Astrocyte of the hippocampus (primary cell): ENCODE measurements at places on chromosomes 7 and 10.

GRCh38 chr7:151237244-151238189 is 5.2 kb downstream of the CHPF2 start:
- no peak for DNase-seq

GRCh38 chr7:24500599-24500998 is 72.7 kb upstream of the PALS2 start:
- DNase-seq: no peak

- DNase-seq: no peak
These were observed 91.5 kb upstream of the KCND2 start for GRCh38 chr7:120181499-120181898.

GRCh38 chr7:21281193-21281592 is 146.7 kb upstream of the SP4 start:
- no peak for DNase-seq

DNA sequence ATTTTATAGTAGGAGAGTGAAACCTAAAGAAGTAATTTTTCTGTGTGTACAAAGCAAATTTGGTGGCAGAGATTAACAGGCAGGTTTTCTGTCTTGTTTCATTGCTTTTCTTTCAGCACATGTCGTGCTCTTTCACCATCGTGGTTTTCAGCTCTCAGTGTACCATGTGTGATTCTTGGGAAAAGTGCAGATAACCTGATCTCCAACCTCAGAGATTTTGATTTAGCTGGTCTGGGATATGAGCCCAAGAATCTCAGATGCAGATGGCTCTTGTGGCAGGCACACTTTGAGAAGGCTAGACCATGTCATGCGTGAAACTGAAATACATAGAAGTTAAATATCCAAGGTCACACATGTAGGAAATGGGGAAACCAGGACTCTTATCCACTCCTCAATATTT is 317.4 kb downstream of the EXOC4 start:
- no peak for DNase-seq

- DNase-seq: no peak
These were observed 16.5 kb downstream of the NPS start for GRCh38 chr10:127565583-127565982.

- no peak for DNase-seq
These were observed 80.1 kb downstream of the GRID1 start for GRCh38 chr10:86286236-86287109.

- peak; percentile 77 for DNase-seq
These were observed 29.3 kb upstream of the SH3PXD2A start for GRCh38 chr10:103884681-103885139.

DNA sequence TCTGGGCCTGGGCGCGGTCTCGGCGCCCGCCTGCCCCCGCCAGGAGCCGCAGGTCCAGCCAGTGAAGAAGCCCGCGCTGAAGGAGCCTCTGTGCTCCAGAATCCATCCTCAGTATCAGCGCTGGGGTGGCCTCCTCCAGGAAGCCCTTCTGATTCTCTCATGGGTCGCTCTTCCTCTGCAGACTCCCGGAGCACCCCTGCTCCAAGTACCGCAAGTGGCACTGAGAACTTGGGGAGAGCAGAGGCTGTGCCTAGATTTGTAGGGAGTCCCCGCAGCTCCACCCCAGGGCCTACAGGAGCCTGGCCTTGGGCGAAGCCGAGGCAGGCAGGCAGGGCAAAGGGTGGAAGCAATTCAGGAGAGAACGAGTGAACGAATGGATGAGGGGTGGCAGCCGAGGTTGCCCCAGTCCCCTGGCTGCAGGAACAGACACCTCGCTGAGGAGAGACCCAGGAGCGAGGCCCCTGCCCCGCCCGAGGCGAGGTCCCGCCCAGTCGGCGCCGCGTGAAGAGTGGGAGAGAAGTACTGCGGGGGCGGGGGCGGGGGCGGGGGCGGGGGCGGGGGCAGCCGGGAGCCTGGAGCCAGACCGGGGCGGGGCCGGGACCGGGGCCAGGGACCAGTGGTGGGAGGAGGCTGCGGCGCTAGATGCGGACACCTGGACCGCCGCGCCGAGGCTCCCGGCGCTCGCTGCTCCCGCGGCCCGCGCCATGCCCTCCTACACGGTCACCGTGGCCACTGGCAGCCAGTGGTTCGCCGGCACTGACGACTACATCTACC is at the start of gene ALOX5:
ALOX5 (plus strand) TSS at position 641 of the 774 bp plus-strand sequence; CDS start at position 705, 64 bp downstream.
- peak; percentile 49 for DNase-seq

DNA sequence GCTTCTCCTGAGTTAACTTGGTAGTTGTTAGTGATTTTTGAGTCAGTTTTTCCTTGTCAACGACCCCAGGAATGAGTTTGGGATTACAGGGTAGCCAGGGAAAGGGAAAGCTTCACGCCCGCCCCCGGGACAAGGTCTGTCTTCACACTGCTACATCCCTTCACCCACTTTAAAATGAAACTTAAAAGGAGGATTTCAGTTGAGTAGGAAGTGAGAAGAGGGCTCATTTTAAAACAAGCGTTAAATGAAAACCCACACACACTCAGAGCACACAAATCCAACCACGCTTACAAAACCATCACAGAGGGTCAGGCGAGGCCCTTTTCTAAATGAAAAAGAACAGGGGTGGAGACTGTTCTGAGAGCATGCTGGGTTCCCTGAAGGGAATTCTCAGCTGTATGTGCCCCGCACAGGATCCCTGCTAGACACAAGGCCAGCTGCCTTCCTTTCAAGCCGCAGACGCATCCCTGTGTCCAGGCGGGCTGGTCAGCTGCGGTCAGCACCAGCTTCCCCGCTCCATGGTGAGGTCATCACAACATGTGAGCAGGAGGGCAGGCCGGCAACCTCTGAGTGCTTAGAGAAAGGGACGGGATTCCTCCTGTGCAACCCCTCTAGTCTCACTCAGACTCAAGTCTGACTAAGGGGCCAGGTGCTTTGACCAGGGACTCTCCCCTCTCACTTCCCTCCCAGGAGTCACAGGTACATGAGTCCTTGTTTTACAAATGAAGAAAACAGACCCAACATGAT is 111.8 kb downstream of the EGFR start:
- DNase-seq: peak; percentile 89

- peak; percentile 5 for DNase-seq
These were observed 33.1 kb upstream of the MKLN1 start for GRCh38 chr7:131294553-131294952.

- DNase-seq: peak; percentile 40
These were observed at the start of gene C10orf67 for GRCh38 chr10:23344241-23344841. Gene C10orf67 (minus strand): TSS chr10:23344797. CDS start chr10:23344774, 23 bp downstream.

DNA sequence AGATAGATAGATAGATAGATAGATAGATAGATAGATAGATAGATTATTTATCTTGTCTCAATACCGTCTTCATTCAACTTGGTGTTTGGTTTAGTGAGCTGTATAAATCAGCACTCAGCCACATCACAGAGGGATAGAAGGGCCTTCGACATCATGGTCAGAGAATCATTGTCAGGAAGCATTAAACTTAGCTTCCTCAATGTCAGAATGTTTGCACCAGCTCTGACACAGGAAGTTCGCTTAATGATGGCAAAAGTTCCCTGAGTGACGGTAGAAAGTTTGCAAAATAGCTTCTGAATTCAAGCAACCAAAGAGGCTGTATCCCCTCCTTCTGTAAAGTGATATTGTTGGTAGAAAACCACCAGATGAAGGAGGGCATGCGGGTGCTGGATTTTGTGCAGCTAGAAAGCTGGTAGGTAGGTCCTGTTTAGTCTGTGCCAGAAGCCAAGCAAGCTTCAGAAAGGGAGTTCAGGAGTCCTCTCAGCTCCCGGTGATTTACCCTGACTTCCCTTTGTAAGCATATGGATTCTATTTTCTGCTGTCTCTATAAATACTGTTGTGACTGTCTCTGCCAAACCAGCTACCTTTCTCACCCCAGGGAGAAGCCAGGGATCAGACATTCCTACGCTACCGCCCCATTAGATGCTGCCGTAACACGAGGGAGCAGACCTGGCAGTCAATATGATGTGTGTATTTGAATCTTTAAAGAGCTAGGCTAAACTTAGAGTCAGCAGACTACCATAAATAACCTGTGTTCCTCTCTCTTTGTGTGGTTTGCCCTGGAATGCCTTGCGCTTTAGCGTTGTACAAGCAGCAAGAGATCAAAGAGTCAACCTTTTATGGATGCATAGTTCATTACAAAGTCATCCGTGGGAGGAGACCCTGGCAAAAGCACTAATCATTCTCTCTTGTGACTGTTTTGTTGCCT is 200.5 kb upstream of the KIAA1217 start:
- peak; percentile 94 for DNase-seq

DNA sequence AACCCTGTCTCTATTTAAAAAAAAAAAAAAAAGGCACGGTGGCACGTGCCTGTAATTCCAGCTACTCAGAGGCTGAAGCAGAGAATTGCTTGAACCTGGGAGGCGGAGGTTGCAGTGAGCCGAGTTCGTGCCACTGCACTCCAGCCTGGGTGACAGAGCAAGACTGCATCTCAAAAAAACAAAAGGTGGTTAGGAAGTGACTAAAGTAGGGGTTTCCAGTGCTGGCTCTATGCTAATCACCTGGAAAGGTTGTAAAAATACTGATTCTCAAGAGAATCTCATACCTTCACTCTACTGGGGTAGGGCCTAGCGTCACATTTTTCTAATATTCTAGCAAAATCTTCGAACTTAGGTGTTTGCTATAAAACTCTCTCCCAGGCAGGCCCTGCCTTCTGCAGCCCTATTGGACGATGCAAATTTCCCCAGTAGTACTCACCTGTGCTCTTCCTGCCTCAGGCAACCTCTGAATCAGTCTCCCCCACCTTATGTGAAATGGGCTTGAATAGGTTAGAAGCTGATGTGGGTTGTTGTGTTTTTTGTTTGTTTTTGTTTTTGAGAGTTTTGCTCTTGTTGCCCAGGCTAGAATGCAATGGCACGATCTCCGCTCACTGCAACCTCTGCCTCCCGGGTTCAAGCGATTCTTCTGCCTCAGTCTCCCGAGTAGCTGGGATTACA is 3.5 kb downstream of the ZP3 start:
- no peak for DNase-seq

GRCh38 chr10:7230951-7231350 is 179.9 kb downstream of the SFMBT2 start:
- DNase-seq: peak; percentile 51

- DNase-seq: no peak
These were observed 23.2 kb downstream of the ELMO1 start for GRCh38 chr7:37425498-37425897.

DNA sequence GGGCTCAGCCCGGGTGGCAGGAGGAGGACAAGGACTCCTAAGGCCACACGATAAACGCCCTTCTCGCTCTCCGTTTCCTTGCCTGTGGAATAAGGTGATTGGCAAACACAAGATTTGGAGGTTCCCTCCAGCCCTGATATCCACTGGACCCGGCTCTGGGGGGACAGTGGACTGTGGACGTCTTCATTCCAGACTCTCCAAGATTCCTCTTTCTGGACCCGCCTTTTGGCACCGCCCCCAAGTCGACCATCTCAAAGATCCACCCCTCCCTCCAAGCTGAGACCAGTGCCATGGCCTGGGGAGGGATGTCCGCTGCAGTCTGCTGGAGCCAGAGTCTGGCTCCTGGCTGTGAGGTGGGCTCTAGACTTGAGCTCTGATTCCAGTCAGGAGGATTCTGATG is 23.6 kb downstream of the ZNF783 start:
- peak; percentile 50 for DNase-seq

- peak; percentile 84 for DNase-seq
These were observed 1060.3 kb upstream of the CELF2 start for GRCh38 chr10:9957351-9957750.

DNA sequence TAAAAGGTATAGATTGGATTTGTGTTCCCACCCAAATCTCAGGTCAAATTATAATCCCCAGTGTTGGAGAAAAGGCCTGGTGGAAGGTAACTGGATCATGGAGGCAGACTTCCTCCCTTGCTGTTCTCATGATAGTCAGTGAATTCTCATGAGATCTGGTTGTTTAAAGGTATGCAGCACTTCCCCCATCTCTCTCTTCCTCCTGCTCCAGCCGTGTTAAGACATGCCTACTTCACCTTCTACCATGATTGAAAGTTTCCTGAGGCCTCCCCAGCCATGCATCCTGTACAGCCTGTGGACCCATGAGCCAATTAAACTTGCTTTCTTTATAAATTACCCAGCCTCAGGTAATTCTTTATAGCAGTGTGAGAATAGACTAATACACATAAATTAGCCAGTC is 39.1 kb downstream of the HTR7 start:
- DNase-seq: no peak

GRCh38 chr7:893686-894085 is 17.3 kb downstream of the GET4 start:
- DNase-seq: no peak

- DNase-seq: no peak
These were observed 5.9 kb upstream of the UPF2 start for GRCh38 chr10:12048547-12048946.
